Naive B cell (primary cell): ENCODE measurements at places on chromosomes 3 and 15. TPM values are rescaled to one million over a fixed set of nuclear protein-coding genes. Genes with fewer than 3 reads are reported as not detected.

Gene SIDT1
- polyA plus RNA-seq: 34.9 TPM

Gene UPK1B
- polyA plus RNA-seq: not detected

Gene PP2D1
- polyA plus RNA-seq: 1.1 TPM

Gene CPN2
- polyA plus RNA-seq: not detected

Gene LRTM1
- polyA plus RNA-seq: not detected

Gene MAP2K5
- polyA plus RNA-seq: 11.4 TPM

Gene IQCH
- polyA plus RNA-seq: not detected

Gene BCHE
- polyA plus RNA-seq: not detected

Gene SLC12A1
- polyA plus RNA-seq: not detected

Gene ADCY5
- polyA plus RNA-seq: not detected

Gene NRG4
- not detected for polyA plus RNA-seq

Gene CYP19A1
- polyA plus RNA-seq: not detected

Gene CDHR4
- not detected for polyA plus RNA-seq

Gene GREM1
- not detected for polyA plus RNA-seq

Gene DUOXA2
- polyA plus RNA-seq: not detected

Gene KIF23
- polyA plus RNA-seq: not detected

Gene CISH
- polyA plus RNA-seq: not detected

Gene C3orf33
- polyA plus RNA-seq: 1.9 TPM

Gene CKMT1B
- not detected for polyA plus RNA-seq

Gene RGMA
- polyA plus RNA-seq: not detected
